HT-29 (cell line): ENCODE measurements at places on chromosomes 3 and 15. TPM values are rescaled to one million over a fixed set of nuclear protein-coding genes. Genes with fewer than 3 reads are reported as not detected.

The RAB6B gene
- total RNA-seq = not detected in 2 replicates

The PLEKHO2 gene
- total RNA-seq = 6.4 and 8.1 TPM in 2 replicates

The GRIP2 gene
- not detected in 2 replicates for total RNA-seq

The CISH gene
- total RNA-seq = 0.43 and 0.73 TPM in 2 replicates

The LTK gene
- total RNA-seq = 0.05 TPM in 2 replicates

The CCR8 gene
- not detected in 2 replicates for total RNA-seq

The SPTSSB gene
- 0.33 and 0.52 TPM in 2 replicates for total RNA-seq

The SST gene
- not detected in 2 replicates for total RNA-seq

The SLC28A1 gene
- total RNA-seq = 0.08 and 0.13 TPM in 2 replicates

The TGM4 gene
- not detected in 2 replicates for total RNA-seq

The NEK4 gene
- total RNA-seq = 14.6 and 15.6 TPM in 2 replicates

The KCTD6 gene
- 1.2 and 1.3 TPM in 2 replicates for total RNA-seq

The EFHB gene
- not detected in 2 replicates for total RNA-seq

The ASB14 gene
- not detected in 2 replicates for total RNA-seq

The SNTN gene
- total RNA-seq = not detected in 2 replicates

The REC114 gene
- total RNA-seq = not detected in 2 replicates

The CPNE9 gene
- 0.36 TPM in 1 of 2 replicates, not detected in the other for total RNA-seq
